ENCODE measurements at places on chromosomes 6 and 20.

GRCh38 chr20:35603695-35604448 lies 11.8 kb upstream of the SPAG4 start:
- no peak for DNase-seq

GRCh38 chr6:157383471-157383870 lies 2.5 kb downstream of the ZDHHC14 start:
- no peak for DNase-seq

GRCh38 chr6:142820338-142821051 lies 124.5 kb downstream of the HIVEP2 start:
- DNase-seq: no peak

GRCh38 chr6:67933278-67933677 lies 701.8 kb upstream of the ADGRB3 start:
- no peak for DNase-seq

- no peak for DNase-seq
Measured at GRCh38 chr6:126041516-126041915, 55.2 kb downstream of the TRMT11 start.

GRCh38 chr20:23155141-23155590 lies 69.0 kb upstream of the CD93 start:
- DNase-seq: no peak

DNA sequence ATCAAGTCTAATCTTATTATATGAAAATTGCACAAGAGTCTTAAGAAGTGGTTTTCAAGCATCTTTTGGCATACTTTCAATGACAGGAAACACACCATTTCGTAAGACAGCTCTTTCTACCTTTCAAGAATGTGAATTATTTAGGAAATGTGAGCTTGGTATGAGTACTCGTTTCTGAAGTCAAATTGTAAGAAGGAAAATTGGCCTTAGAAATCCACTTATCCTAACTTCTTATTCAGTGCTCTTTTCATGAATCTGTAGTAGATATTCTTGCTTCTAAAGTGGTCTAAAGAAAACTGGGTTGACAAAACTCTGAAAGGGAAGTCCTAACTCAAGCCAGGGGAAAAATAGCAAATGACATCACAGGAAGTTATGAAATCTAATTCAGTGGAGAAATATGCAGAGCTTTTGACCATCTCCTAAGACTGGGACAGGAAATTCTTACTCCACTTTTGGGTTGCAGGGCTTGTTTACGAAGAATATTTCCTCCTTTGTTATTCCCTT lies 38.5 kb upstream of the OGFRL1 start:
- peak; percentile 65 for DNase-seq

DNA sequence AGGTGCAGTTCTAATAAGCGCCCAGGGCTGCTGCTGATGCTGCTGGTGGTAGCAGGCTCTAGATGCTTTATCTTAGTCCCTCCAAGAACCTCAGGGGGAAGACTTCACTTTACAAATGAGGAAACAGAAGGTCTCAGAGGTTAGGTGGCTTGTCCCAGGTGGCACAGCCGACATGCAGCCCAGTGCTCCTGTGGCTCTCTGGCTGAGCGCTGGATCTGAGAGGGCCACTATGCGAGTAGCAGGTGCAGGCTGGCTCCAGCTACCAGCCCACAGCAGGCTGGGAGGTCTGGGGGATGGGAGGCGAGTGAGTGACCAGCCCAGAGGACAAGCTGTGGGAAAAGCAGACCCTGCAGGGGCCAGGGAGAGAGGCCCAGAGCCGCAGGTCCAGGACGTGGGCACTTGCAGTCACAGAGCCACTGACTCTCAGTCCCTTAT lies 90.9 kb downstream of the PRND start:
- no peak for DNase-seq

DNA sequence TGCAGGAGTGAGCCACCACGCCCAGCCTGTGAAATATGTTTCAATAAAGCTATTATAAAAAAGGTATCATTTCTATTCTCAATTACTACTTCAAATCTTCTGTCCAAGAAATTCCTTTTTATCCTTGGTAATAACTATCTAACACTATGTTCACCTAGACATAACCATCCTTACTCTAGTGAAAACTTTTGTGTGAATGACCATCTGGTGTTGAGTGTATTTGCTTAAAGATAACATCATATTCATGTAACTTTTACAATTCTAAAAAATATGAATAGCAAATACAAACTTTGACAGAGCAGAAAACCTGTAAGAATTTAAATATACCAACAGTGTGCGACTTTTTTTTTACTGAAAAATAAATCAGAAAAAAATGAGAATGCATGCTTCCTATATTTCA lies 96.9 kb downstream of the MAP3K5 start:
- no peak for DNase-seq

DNA sequence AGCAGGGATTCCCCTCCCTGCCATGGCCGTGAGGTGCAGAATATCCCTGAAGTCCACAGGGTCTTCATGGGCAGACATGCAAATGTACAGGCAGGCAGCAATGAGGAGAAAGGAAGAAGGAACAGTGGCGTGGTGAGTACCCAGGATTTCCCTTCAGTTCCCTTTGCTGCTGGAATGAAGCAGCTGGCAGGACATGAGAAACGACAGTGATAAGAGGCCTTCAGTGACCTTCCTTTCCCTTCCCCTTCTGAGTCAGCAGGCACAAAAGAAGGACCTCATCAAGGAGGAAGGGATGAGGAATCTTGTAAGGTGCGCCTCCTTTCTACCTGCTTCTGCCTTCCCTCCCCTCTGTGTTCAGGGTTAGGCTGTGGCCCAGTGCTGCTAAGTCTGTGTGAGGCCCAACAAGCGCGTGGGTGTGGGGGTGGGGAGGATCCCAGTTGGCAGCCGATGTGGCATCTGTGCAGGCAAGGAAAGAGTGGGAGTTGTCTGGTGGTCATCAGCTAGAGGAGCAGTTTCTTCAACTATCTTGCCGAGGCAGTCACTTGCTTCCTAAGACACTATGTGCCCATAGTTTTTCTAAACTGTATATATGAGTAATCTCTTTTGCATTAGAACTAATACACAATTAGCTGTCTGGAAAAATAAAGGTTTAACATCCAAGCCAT lies 29.5 kb upstream of the FBXO9 start:
- DNase-seq: no peak

DNA sequence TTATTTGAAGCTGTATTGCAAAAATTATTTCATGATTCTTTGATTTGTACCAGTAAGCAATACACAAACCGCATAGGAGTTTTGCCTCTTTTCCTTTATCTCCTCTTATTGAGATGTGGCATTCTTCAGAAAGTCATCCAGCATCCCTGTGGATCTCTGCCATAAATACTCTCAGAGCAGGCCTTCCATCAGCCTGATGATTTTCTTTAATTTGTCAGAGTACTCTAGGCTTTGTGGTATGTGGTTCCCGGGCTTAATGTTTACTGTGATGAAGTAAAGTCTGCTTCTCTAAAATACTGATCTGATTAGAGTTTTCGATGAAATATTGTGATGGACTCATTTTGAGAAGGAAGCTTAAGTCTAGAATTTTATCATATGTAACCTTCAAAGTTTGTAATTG lies 31.1 kb upstream of the SLC35D3 start:
- no peak for DNase-seq

DNA sequence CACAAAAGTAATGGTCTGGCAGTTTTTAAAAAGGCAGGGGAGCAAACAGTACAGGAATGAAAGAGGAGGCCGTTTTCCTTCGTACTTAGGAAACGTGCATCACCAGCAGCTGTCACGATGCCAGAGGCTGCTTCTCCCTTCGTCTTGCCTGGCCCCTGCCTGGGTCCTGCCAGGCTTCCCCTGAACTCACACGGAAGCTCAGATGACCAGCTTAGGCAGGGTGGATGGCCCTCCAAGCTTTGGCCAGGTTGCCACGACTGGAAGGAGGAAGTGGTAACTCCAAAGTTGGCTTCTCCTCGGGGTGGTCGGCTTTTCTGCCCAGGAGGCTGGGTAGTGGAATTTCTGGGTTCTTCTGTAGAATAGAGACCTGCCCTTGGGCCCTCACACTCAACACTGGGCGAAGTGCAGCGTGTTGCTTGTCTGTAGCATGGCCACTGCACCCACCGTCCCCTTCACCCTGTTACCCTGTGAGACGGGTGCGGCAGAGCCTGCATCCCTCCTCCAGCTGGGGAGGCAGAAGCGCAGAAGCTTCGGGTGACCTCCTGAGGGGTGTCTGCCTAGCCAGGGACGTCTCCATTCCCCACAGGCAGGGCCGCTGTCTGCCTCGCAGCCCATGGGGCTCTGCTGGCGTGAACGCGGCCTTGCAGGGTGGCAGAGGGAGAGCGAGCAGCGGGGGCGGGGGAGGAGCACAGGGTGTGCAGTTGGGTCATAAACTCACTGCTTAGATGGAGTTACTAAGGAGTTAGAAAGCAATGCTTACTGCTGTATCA lies 18.4 kb upstream of the RBM38 start:
- DNase-seq: no peak

DNA sequence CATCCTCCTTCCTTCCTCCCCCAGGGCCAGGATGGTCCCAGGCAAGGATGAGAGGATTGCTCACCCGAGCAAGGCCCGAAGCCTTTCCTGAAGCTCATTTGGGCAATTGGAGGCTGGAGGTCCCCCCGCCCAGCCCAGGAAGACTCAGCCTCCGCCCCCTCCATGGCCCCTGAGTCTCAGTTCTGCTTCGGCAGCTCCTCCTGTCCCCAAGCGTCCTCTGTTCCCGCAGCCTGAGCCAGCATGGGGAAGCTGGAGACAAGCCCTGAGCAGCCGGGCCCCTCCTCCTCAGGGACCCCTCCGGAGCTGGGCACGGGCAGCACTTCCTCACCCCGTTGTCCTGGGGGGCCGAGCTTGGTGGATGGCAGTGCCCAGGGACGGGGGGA lies 26.0 kb downstream of the SLC17A9 start:
- DNase-seq: no peak

Data from osteoblast (primary cell).